Stimulated activated memory B cell treated with anti-CD40 and anti-IgM and Interleukin-4, amounts not matched to agents 10 μg/mL and 1 μg/mL and 100 μg/mL, for 72 hours (primary cell): ENCODE measurements at places on chromosomes 2 and 18.

- no peak for ATAC-seq
These were observed 163.6 kb upstream of the REV1 start for GRCh38 chr2:99653433-99653832.

DNA sequence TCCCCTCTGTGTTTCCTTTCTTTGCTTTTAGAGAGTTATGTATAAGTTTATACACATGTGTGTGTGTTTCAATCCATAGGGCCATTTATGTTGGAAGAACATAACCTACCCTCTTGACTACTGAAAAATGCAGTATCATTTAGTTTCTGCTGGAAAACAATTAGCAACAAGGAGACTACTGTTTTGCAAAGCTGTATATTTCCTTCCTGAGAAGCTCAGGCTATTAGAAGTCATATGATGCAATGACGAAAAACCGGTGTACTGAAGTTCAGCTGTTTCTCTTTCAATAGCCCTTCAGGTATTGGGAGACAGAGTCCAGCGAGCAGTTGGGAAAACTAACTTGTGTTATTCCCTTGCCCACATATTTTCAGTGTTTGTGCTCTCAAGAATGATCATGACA lies 447.7 kb upstream of the GYPC start:
- no peak for ATAC-seq

GRCh38 chr2:149148194-149149006 lies 109.9 kb downstream of the LYPD6B start:
- no peak for ATAC-seq

DNA sequence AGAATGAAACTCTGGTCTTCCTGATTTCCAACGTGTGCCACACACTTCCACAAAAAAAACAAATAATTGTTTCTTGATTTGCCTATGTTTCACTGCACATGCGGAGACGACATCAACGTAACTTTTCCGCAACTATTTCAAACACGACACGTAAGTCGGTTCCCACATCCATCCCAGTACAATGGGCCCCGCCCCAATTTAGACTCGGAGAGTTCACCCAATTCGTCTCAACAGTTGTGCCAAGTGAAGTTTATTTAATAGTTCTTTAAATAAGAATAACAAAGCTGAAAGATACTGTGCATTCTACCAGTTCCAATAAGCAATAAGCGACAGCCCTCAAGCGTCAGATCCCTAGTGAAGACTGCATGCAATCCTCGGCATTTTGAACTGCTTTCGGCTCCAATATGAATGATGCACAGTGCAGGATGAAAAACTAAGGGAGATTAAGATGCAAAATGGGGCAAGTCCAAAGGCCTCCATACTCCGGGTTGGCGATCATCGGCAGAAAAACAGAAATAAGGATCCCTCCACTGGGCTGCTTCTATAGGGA lies 664 bp downstream of the CCT4 start:
- no peak for ATAC-seq

DNA sequence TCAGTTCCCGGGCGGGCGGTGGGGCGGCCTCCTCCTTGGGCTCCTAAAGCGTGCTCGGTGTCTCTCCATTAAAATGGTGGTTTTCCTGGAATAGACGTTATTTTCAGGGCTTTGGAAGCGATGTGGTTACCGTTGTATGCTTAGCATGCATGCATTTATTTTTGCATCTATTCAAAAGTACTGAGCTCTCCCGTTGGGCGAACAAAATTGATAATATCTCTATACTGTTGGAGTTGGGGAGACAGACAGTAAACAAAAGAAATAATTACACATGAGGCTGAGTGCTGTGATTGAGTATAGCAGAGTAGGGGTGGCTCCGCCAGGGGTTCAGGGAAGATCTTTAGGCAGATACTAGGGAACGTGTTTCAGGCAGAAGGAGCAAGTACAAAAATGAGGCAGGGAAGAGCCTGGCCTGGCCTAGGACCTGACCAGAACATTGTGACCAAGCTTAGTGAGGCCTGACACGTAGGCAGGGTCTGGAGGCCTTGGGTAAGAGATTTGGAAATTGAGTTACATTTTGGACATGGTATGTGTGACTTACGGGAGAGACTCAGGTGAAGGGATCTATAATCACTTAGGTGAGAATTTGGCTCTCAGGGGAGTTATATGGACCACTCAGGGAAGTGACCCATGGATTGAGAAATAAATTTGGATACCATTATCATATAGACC lies 674 bp downstream of the NCAPH start:
- no peak for ATAC-seq

- ATAC-seq, result no peak
These were observed 205.2 kb upstream of the RGPD4 start for GRCh38 chr2:107621186-107622165.

GRCh38 chr2:147110317-147110716 lies 734.5 kb upstream of the ACVR2A start:
- no peak for ATAC-seq

GRCh38 chr18:68427951-68428401 lies 286.9 kb downstream of the TMX3 start:
- no peak for ATAC-seq

DNA sequence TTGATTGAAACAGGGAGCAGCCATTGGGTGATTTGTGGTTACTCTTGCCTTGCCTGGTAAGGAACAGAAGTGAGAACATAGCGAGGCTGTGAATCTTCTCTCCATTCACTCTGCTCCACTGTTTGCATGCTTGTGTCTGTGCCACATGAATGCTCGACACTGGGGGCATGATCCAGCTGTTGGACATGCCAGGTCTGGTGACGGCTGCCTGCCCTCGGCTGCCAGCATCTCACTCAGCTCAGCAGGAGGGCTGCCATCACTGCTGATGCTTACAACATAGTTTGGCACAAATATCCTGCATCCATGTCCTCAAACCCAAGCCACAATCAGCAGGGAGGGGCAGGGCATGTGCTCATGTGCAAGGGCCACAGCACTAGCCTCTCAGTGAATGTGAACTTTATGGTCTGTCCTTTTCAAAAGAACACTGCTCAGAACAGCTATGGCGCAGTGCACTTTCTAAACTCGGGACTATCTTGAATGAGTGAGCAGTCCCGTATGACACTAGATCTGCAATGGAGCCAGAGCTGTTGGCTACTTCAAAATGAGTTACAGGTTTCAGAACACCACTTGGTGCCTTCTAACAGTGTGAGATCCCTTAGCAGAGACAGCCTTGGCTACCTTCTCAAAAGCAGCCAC lies 126.3 kb downstream of the NRP2 start:
- peak; percentile 10 for ATAC-seq
